Vagina (tissue), 2 donors: ENCODE measurements at places on chromosomes 2 and 18.

DNA sequence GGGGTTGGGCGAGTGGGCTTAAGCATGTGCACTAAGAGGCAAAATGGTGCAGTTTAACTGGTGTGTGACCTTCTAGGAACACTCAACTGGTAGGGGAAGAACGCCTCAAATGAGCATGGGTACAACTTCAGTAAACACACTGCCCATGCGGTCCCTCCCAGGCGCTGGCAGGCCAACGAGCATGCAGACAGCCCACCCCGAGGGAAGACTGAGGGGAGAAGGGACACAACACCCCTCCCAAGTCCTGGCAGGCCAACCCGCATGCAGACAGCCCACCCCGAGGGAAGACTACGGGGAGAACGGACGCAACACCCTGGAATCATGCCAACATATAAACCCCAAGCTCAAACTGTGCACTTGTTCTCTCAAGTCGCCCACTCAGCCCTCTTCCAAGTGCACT lies 456.0 kb downstream of the FBXO15 start:
- DNase-seq = no peak
- no peak overlapping the region for H3K27ac ChIP-seq
- H3K4me3 ChIP-seq = no peak overlapping the region
- H3K4me1 ChIP-seq = no peaks in the 10 kb centered on the region

GRCh38 chr2:19435815-19436214 lies 77.4 kb upstream of the OSR1 start:
- H3K4me1 ChIP-seq = no peaks in the 10 kb centered on the region
- H3K27me3 ChIP-seq = no peaks in the 10 kb centered on the region
- DNase-seq = no peak
- no peak overlapping the region for H3K27ac ChIP-seq
- H3K36me3 ChIP-seq = no peaks in the 10 kb centered on the region

DNA sequence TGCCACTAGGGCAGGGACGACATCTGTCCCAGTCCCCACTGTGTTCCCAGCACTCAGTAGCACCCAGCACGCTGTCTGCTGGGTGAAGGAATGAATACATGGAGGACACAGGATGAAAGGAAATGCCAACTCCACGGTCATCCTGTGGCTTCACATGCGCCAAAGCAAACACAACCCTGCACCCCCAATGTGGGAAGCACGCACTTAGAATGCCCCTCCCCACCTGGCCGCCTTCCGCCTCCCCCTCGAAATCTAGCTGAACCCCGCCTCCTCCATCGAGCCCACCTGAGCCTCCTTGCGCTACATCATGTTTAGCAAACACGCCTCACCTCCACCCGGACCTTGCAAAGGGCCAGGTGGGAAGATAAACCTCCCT lies 33.9 kb downstream of the ADCY3 start:
- H3K4me3 ChIP-seq = no peak overlapping the region
- H3K27ac ChIP-seq = peak overlapping the region; percentile 71
- no peaks in the 10 kb centered on the region for H3K36me3 ChIP-seq
- no peak for DNase-seq

DNA sequence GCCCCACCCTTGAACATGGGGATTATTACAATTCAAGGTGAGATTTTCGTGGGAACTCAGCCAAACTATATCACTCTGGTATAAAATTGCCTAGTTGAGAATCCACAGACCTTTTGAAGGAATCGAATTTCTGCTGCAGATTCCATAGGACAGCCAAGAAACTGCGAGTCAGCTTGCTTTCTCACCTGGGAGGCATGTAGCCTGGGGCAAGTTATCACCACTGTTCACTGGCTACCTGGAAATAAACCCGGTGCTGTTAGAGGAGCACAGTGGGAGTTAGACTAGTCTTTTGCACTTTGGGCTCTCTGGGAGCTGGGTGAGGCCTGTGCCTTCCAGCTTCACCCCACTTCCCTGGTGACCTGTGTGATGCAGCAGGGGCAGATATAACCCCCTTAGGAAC lies 1043.5 kb downstream of the TDRD15 start:
- no peaks in the 10 kb centered on the region for H3K36me3 ChIP-seq
- H3K27ac ChIP-seq = no peak overlapping the region
- H3K4me3 ChIP-seq = no peak overlapping the region
- H3K27me3 ChIP-seq = no peaks in the 10 kb centered on the region
- no peaks in the 10 kb centered on the region for H3K4me1 ChIP-seq

GRCh38 chr18:73986711-73987110 lies 160.9 kb downstream of the FBXO15 start:
- H3K4me3 ChIP-seq = no peak overlapping the region
- H3K4me1 ChIP-seq = no peaks in the 10 kb centered on the region
- H3K36me3 ChIP-seq = no peaks in the 10 kb centered on the region
- no peak overlapping the region for H3K27ac ChIP-seq
- H3K27me3 ChIP-seq = no peaks in the 10 kb centered on the region
- no peak for DNase-seq

DNA sequence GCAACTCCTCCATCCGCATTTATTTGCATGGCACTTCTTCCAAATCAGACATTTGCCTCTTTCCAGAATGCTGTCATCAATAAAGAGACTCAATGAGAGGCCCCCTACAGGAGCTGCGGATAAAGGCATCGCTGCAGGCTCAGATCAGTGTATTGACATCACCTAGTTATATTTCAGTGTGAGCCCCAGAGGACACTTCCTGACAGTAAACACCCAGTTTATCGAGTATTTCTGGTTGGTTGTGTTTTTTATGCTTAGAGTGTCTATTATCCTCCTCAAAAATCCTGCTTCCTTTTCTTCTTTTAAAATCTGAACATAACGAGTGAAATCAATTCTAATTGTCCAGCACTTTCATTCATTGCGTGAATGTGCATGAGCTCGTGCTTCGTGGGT lies 38.8 kb downstream of the NRP2 start:
- H3K4me3 ChIP-seq = no peak overlapping the region
- no peaks in the 10 kb centered on the region for H3K27me3 ChIP-seq
- no peak overlapping the region for H3K27ac ChIP-seq
- peaks cover 5% of the 10 kb centered on the region for H3K4me1 ChIP-seq

- H3K4me3 ChIP-seq = no peak overlapping the region
- H3K27ac ChIP-seq = no peak overlapping the region
- H3K27me3 ChIP-seq = no peaks in the 10 kb centered on the region
- H3K36me3 ChIP-seq = no peaks in the 10 kb centered on the region
Observed at GRCh38 chr2:230906471-230907230, 18.4 kb downstream of the GPR55 start.

DNA sequence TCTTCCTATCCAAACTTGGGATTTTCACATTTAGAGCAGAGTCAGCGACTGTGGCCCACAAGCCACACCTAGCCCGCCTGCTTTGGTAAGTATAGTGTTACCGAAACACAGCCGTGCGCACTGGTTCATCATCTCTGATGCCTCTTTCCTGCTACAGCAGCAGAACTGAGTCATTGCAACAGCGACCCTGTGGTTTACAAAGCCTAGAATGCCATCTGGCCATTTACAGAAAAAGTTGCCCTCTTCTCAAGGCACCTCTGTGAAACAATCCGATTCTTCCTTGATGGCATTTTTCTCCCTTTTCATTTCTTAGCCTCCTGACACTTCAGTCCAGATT lies 10.7 kb upstream of the IAH1 start:
- H3K27me3 ChIP-seq = no peaks in the 10 kb centered on the region
- no peak overlapping the region for H3K4me3 ChIP-seq
- H3K4me1 ChIP-seq = no peaks in the 10 kb centered on the region
- no peaks in the 10 kb centered on the region for H3K36me3 ChIP-seq
- no peak for DNase-seq

DNA sequence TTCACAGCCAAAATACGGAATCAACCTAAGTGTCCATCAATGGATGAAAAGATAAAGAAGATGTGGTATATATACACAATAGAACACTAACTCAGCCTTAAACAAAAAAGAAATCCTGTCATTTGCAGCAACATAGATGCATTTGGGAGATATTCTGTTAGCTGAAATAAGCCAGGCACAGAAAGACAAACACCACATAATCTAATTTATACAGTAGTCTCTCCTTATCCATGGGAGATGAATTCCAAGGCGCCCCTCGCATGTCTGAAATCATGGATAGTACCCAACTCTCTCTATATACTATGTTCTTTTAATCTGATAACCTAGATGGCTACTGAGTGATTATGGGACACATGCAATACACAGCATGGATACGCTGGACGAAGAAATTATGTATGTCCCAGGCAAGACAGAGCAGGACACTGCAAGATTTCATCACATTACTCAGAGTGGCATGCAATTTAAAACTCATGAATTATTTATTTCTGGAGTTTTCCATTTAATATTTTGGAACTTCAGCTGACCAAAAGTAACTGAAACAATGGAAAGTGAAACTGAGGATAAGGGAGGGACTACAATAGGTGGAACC lies 39.5 kb downstream of the ORC4 start:
- H3K4me1 ChIP-seq = peaks cover 5% of the 10 kb centered on the region
- H3K4me3 ChIP-seq = no peak overlapping the region
- DNase-seq = no peak
- H3K27me3 ChIP-seq = no peaks in the 10 kb centered on the region
- no peak overlapping the region for H3K27ac ChIP-seq

- H3K27ac ChIP-seq = no peak overlapping the region
- H3K4me1 ChIP-seq = peaks cover 42% of the 10 kb centered on the region
- no peaks in the 10 kb centered on the region for H3K36me3 ChIP-seq
- DNase-seq = peak; percentile 90
- no peak overlapping the region for H3K4me3 ChIP-seq
Observed at GRCh38 chr2:23291239-23291638, 93.7 kb upstream of the KLHL29 start.

DNA sequence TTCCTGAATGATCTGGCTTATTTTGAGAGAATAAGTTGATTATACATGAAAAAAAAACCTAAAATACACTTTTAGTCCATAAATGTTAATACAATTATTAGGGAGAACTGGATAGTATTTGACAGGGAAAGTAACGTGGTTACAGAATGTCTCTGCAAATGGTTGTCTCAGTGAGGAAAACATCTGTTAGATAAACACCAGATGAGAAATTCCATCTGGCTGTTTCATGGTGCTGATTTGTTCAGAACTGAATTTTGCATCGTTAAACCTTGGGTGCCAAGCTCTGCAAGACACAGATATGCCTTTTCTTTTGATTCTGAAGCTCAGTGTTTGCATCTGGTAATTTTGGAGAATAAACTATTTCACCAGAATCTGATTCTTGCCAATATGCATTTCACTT lies 90.4 kb downstream of the SCN3A start:
- no peak for DNase-seq
- no peaks in the 10 kb centered on the region for H3K27me3 ChIP-seq
- H3K27ac ChIP-seq = no peak overlapping the region
- no peaks in the 10 kb centered on the region for H3K4me1 ChIP-seq
- H3K36me3 ChIP-seq = no peaks in the 10 kb centered on the region
- H3K4me3 ChIP-seq = no peak overlapping the region

DNA sequence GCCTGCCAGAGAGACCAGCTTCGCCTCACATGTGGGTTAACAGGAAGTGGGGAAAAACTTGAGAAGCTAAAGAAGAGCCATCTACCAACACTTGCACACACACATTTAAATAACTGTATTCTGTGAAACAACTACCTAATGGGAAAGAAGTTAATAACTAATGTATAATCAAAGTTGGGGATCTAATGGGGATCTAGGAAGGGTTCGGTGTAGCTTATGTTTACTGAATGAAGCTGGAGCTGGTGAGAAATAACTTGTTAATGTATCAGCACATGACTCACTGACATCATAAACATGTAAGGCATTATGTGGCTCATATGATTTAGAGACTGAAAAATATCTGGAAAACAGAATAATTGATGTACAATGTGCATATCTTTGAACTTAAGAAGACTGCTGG lies 421.3 kb upstream of the NXPH2 start:
- DNase-seq = no peak
- H3K36me3 ChIP-seq = no peaks in the 10 kb centered on the region
- H3K4me1 ChIP-seq = no peaks in the 10 kb centered on the region

- DNase-seq = no peak
- no peaks in the 10 kb centered on the region for H3K36me3 ChIP-seq
- H3K4me1 ChIP-seq = peaks cover 13% of the 10 kb centered on the region
- H3K4me3 ChIP-seq = no peak overlapping the region
- no peaks in the 10 kb centered on the region for H3K27me3 ChIP-seq
Observed at GRCh38 chr2:213068676-213069359, 82.6 kb downstream of the IKZF2 start.

- H3K4me1 ChIP-seq = no peaks in the 10 kb centered on the region
- H3K36me3 ChIP-seq = no peaks in the 10 kb centered on the region
- no peak overlapping the region for H3K4me3 ChIP-seq
- no peaks in the 10 kb centered on the region for H3K27me3 ChIP-seq
- DNase-seq = no peak
- no peak overlapping the region for H3K27ac ChIP-seq
Observed at GRCh38 chr2:105062158-105062557, 24.3 kb downstream of the MRPS9 start.

GRCh38 chr2:38723173-38723572 lies 28.0 kb downstream of the SRSF7 start:
- H3K27ac ChIP-seq = no peak overlapping the region
- H3K4me1 ChIP-seq = peaks cover 32% of the 10 kb centered on the region
- H3K4me3 ChIP-seq = no peak overlapping the region
- no peaks in the 10 kb centered on the region for H3K36me3 ChIP-seq

DNA sequence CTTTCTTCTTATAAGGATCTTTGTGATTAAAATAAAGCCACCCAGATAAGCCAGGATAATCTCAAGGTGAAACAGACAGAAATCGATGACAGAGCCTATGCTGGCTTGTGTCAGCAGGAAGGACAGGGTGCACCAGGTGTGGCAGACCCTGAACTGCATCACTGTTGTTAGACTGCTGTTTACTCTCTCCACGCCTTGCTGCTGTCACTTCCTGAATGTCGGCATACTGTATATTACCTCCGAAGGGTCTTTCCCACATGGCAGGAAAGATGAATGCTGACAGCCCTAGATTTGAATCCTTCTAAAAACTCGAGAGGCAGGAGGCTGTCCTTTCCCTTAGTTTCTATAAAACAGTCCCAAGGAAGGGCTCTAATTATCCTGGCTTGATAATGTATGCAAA lies 18.9 kb upstream of the TMEM163 start:
- H3K27ac ChIP-seq = no peak overlapping the region
- H3K27me3 ChIP-seq = no peaks in the 10 kb centered on the region
- no peaks in the 10 kb centered on the region for H3K36me3 ChIP-seq
- DNase-seq = no peak
- no peak overlapping the region for H3K4me3 ChIP-seq
- H3K4me1 ChIP-seq = no peaks in the 10 kb centered on the region

DNA sequence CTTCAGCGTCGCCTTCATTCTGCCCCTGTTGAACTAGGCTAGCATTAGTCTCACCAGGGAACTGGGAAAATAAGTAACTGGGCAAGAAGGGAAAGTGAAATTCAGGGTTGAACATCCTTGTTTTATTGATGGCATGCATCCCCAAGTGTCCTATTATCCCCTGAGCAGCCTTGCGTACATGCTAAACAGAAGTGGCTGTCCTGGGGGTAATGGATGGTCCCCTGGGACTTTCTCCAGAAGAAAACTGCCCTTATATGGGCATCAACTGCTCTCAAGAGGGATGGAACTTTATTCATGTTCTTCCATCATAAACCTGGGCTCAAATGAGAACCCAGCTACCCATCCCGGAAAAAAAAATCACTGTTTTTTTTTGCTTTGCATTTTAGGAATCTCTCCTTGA lies 11.8 kb upstream of the SMIM21 start:
- H3K27ac ChIP-seq = no peak overlapping the region
- no peak for DNase-seq
- H3K4me1 ChIP-seq = no peaks in the 10 kb centered on the region
- no peak overlapping the region for H3K4me3 ChIP-seq
- H3K27me3 ChIP-seq = no peaks in the 10 kb centered on the region
- H3K36me3 ChIP-seq = no peaks in the 10 kb centered on the region
